ENCODE measurements at places on chromosomes 6 and 20. TPM values are rescaled to one million over a fixed set of nuclear protein-coding genes. Genes with fewer than 3 reads are reported as not detected.

Gene TNFRSF6B
- total RNA-seq = 0.84 TPM

GRCh38 chr6:7243179-7243981 lies 69.6 kb downstream of the SSR1 start:
- DNase-seq = no peak

DNA sequence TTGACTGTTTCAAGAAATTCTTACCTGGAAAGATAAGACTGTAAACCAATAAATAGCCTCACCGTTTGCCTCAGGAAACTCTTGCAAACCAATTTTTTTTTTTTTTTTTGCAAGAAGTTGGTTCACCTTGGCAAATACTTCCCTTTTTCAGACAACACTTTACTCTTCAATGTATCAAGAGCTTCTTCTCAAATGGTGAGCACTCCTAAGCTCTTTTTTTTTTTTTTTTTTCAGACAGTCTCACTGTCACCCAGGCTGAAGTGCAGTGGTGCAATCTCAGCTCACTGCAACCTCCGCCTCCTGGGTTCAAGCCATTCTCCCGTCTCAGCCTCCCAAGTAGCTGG lies 22.7 kb upstream of the SNTA1 start:
- no peak for DNase-seq

Gene MEI4
- total RNA-seq = not detected

Gene PRL
- not detected for total RNA-seq

DNA sequence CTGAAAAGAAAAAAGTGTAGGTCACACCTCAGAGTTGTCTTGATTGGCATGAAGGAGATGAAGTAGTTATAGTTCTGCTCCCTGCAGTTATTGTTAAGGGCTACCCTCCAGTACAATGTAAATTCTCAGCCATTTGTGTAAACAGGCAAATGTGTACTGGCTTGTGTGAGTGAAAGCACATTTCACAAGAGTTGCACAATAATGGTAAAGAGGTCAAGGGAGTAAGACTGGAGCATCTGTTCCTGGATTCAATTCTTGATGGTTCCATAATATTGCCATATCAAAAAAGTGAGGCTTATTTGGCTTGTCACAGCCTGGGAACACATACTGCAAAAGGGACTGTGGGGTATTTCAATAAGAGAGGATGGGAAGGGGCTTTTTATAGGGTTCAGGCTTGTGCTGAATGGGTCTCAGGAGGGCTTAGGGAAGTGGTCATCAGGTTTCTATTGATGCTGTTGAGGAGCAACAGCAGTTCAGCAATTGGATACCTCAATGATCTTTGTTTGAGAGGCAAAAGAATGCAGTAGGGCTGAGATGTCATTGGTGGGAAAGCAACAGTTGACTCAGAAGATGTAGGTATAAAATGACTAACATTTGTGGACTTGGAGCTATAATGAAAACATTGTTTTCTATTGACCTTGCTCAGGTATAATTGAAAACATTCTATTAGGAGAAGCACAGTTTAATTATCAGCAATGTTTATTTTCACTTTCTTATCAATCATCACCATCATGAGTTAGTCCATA lies 402.6 kb downstream of the BCKDHB start:
- DNase-seq = no peak
